ENCODE measurements at places on chromosomes 5 and 9.

DNA sequence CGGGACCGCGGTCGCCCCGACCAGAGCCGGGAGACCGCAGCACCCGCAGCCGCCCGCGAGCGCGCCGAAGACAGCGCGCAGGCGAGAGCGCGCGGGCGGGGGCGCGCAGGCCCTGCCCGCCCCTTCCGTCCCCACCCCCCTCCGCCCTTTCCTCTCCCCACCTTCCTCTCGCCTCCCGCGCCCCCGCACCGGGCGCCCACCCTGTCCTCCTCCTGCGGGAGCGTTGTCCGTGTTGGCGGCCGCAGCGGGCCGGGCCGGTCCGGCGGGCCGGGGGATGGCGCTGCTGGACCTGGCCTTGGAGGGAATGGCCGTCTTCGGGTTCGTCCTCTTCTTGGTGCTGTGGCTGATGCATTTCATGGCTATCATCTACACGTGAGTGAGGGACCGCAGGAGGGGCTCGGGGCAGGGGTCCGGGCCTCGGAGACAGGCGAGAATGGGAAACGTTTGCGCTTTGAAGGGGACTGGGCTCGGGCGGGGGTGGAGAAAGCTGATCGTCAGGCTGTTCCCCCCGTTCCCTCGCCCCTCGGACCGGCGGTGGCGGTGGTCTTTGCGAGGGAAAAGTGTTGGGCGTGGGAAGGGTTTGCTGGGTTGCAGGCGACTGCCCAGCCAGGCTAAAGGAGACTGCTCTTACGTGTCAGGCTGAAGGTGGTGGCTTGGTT is 457 bp downstream of the UGCG start:
- no peak for DNase-seq

DNA sequence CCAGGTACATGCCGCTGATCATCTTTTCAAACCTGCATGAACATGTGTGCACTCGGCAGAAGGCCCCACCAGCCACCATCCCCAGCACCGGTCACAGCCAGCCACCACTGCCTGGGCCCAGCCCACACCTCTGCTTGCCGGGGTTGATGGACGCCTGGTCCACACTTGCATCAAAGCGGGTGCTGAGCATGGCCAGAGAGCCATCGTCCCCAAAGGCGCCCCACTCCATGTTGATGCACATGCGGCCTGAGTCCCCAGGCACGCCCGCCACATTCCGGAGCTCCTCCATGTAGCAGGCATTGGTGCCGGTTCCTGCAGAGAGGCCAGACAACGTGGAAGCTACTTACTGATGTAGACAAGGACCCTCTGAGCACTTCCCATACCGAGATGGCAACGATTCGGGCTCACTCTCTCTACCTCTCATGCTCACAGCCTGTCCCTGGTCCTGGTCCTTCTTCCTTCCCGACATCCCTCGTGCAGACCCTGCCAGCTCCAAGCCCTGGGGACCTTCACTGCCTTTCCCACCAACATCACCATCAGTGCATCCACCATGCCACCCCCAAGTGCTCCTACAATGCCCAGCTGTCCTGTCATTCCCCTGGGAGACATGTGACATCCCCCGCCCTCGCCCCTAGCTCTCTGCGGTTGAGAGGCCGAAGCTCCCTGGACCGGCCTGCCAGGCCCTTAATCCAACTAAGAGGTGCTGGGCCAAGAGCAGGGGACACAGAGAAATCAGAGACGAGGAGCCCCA is 17.2 kb downstream of the HK3 start:
- no peak for DNase-seq

DNA sequence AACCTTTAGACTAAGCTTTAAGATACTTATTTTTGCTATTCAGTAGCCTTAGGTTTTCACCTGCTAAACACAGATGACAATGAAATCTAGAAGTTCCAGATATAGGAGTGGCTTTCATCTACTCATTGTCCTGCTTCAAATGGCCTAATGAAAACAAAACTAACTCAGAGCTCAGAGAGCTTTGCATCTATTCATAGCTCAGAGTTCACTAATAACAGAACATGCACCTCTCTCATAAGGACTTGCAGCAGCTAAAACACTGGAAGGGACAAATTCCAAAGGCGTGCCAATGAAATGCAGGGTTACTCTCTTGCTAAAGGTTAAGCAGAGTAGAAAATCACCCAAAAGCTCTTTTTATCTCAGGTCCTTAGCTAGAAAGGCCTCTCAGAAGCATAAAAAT is 29.0 kb downstream of the SLC31A2 start:
- DNase-seq = no peak

DNA sequence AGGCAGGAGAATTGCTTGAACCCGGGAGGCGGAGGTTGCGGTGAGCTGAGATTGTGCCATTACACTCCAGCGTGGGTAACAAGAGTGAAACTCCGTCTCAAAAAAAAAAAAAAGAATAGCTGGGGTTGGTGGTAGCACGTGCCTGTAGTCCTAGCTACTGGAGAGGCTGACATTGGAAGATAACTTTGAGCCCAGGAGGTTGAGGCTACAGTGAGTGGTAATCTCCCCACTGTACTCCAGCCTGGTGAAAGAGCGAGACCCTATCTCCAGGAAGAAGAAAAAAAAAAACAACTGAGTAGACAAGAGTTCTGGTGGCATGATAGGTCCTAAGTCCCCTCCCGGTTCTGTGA is 26.3 kb downstream of the GOLGA2 start:
- no peak for DNase-seq

DNA sequence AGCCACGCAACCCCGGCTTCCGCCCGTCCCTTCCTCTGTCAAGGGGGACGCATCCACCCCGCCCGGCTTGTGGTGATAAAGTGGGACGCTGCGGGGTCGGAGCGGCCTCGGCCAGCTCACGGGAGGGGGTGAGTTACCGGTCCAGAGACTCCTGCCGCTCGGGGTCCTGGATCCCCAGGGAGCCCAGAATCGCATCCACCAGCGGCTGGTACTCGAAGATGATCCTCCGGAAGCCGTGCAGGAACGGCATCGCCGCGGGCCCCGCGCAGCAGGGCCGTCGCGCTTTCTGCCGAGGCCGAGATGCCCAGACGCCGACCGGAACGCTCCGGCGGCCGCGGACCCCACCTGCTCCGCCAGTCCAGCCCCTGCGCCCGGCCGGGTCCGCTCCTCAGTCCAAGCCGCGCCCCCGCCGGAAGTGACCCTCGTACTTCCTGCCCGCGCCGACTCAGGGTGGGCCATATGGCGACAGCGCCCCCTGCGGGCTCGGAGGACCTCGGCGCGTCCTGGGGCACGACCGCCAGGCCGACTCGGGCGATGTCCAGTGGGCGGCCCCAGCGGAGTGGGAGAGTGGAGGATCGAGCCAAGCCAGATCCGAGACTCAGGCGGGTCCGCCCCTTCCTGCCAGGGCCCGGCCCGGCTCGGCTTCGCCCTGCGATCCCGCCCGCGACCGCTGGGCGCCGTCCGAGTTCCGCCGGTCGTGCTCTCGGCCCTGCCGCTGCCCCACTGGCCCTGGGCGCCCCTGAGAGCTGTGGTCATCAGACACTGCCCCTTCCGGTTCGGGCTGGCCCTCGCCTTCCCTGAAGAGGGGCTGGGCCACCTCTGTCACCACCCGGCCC is at the start of gene ASB6:
Gene ASB6, minus strand, starts transcription at position 402 of the 836 bp plus-strand sequence. Its CDS starts 152 bp downstream, at position 250.
- peak; percentile 55 for DNase-seq

GRCh38 chr9:93650448-93650847 is 74.1 kb downstream of the PHF2 start:
- DNase-seq = no peak

DNA sequence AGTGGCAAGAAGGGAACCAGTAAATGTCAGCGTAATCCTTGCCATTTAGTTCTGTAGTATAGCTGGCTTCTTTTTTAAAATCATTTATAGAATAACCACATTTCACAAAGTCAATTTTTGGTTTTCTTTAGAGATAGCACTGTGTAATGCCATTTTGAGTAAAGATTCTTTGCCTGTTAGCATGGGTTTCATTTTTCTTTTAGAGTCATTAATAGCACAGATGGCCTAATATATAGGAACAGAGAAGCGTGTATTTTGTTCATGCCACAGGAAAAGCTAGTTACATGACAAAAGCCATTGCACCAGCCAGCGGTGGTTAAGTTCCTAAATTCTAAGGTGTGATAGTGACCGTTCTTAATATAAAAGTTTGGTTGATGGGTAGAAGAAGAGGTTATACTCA is 1363.9 kb downstream of the MAT2B start:
- DNase-seq = no peak

All from epithelial cell of prostate (primary cell).